ENCODE measurements at places on chromosomes 7 and 10.

DNA sequence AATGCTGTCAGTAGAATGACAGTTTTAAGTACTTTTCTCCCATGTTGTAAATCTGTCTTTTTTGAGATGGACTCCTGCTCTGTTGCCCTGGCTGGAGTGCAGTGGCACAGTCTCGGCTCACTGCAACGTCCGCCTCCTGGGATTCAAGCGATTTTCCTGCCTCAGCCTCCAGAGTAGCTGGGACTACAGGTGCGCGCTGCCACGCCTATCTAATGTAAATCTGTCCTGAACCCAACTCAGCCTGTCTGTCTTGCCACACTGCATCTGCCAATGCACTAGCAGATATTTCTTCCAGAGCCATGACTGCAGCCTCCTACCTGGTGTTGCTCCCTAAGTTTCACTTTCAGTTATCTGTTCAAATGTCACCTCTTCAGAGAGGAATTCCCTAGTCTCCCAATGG, 264.1 kb downstream of the PHF14 start:
- DNase-seq = peak; percentile 47

- DNase-seq = no peak
These were observed 197.3 kb downstream of the PPP1R9A start for GRCh38 chr7:95104739-95105138.

DNA sequence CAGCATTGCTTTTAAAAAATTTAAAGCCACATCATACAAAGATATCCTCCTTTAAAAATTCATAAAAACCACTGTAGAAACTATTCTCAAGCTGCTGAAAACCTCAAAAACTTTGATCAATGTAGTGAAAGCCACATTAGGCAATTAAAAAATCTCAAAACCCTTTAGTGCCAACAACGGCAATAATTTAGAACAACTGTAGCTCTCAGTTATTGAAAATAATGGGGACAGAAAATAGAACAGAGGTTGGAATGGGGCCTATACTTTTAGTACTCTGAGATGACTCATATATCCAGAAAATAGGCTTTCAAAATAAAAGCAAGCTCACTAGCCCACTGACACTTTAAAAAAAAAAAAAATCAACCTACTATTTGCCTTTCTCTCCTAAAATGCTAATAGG, 87.5 kb downstream of the GSAP start:
- no peak for DNase-seq

DNA sequence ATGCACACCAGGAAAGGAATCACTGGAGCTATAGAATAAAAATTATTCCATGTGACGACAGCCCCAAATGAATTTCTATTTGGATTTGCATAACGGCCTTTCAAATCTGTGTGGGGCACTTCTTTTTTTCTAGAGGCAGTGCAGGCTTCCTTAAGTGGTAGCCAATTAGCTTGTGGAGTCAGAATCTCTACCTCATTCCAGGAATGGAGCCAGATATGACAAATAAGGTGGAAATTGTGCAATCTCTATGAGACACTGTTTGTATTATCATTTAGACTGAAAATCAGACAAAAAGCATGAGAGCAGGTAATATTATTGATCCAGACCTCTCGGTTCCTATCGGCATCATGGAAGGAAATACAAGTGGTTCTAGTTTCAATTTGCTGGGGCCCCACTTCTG, 78.7 kb downstream of the BEND7 start:
- no peak for DNase-seq

DNA sequence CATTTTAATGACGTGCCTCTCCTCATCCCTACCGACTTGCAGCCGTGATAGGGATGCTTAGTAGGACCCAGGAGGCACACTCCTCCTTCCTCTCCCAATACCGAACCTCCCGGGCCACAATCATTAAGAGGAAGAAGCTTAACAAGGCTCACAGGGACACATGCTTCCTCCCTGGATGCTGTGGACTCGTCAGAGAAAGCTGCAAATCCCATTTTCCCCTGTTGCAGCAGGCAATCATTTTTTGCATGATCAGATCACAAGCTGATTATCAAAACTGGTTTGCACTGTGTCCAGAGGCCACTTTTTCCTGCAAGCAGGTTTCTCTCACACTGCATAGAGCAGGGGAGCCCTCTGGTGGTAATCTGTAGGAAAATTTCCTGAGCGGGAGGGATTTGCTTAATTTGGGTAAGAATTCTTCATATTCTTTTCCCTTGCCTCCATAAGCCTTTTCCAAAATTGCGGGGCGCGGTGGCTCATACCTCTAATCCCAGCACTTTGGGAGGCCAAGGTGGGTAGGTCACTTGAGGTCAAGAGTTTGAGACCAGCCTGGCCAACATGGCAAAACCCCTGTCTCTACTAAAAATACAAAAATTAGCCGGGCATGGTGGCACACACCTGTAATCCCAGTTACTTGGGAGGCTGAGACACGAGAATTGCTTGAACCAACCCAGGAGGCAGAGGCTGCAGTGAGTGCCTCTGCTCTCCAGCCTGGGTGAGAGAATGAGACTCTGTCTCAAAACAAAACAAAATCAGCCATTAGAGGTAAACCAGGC, 16.1 kb upstream of the LAMB4 start:
- peak; percentile 28 for DNase-seq

GRCh38 chr10:79140855-79141254, 72.1 kb downstream of the ZMIZ1 start:
- DNase-seq = no peak

GRCh38 chr10:7529638-7530037, 118.8 kb upstream of the SFMBT2 start:
- no peak for DNase-seq

GRCh38 chr10:62582101-62582705, 208.0 kb downstream of the ZNF365 start:
- DNase-seq = no peak

DNA sequence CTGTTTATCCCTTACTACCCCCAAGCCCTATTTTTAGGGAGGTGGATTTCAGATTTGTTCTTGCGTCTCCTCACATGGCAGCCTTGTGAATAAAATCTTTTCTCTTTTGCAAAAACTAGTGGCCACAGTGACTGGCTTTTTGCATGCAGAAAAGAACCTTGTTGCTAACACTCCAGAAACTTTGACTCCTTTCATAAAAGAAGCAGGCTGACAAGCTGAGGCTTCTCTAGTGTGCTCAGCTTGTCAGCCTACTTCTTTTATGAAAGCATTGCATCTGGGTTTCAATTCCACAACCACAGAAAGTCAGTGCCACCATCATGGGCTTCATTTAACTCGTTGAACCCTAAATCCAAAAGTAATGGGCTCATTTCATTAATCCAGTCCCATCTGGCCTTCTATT, 761.0 kb upstream of the COBL start:
- no peak for DNase-seq

- DNase-seq = no peak
These were observed 291.1 kb upstream of the IMMP2L start for GRCh38 chr7:111853201-111853990.

DNA sequence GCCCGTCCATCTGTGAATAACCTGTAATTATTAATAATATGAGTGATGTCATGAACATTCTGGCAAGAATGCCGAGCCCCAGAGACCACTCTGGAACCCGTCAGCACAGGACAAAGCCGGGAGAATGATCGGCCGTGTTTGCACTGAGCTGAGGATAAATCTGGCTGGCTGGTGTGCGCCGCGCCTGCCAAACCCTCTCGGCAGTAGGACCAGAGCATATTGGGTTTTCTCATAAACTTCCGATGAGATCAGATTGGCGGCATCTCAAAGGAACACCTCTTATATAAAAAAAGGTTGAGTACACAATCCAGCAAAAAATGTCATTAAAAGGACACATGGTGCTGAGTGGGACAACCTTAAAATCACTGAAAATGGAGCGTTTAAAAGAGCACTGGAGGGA, 296.0 kb upstream of the MKI67 start:
- DNase-seq = no peak

DNA sequence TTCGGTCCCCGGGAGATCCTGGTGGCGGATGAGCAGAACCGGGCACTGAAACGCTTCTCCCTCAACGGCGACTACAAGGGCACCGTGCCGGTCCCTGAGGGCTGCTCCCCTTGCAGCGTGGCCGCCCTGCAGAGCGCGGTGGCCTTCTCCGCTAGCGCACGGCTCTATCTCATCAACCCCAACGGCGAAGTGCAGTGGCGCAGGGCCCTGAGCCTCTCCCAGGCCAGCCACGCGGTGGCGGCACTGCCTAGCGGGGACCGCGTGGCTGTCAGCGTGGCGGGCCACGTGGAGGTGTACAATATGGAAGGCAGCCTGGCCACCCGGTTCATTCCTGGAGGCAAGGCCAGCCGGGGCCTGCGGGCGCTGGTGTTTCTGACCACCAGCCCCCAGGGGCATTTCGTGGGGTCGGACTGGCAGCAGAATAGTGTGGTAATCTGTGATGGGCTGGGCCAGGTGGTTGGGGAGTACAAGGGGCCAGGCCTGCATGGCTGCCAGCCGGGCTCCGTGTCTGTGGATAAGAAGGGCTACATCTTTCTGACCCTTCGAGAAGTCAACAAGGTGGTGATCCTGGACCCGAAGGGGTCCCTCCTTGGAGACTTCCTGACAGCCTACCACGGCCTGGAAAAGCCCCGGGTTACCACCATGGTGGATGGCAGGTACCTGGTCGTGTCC, 3.7 kb downstream of the TRIM56 start:
- DNase-seq = no peak

DNA sequence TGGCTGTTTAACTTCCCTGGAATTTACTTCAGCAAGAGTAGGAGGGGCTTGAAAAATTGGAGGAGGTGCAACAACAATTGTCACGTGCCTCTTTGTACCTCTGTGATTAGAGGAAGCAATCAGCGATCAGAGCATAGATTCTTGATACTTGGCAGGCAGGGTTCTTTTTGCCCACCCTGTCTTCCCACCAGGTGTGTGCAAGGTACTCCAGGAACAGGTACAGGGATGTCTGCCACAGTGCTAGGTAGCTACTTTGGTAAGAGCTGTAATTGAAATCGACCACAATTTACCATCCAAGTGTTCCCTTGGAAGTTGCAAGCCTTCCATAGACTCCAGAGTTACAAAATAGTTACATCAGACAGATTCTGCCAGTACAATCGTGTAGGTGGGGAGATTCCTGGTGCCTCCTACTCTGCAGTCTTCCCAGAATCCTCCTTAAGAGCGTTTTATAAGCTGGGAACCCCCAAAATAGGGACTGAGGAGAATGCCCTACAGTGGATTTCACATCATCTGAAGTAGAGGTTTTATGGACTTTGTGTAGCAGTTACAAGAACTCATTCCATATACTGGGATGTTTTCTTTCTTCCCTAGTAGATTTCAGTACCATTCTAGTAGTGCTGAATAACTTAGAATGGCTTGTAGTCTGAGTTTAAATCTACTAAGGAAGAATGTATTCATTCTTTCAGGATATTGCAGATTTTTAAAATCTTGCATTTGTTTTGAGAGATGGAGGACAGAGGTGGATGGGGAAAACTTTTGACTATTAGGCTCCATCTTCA, 101.9 kb downstream of the EXOC4 start:
- DNase-seq = no peak

- DNase-seq = no peak
These were observed 200.9 kb downstream of the FAM107B start for GRCh38 chr10:14573666-14574261.

GRCh38 chr7:123204206-123204835, 4.6 kb upstream of the SLC13A1 start:
- no peak for DNase-seq

GRCh38 chr7:151083071-151083823, at the start of gene TMUB1:
TSS of gene TMUB1 (minus strand) at chr7:151083493. CDS start at chr7:151082563, 930 bp downstream.
- DNase-seq = peak; percentile 82

GRCh38 chr10:20903635-20904390, 6.7 kb upstream of the NEBL start:
- no peak for DNase-seq
